ENCODE measurements at places on chromosomes 7 and 10. TPM values are rescaled to one million over a fixed set of nuclear protein-coding genes. Genes with fewer than 3 reads are reported as not detected.

Gene AGR2
- not detected for total RNA-seq

- ATAC-seq = no peak
These were observed 64.4 kb upstream of the EMX2 start for GRCh38 chr10:117477961-117478670.

- ATAC-seq = no peak
These were observed 55.2 kb upstream of the KCNMA1 start for GRCh38 chr10:77692782-77693181.

DNA sequence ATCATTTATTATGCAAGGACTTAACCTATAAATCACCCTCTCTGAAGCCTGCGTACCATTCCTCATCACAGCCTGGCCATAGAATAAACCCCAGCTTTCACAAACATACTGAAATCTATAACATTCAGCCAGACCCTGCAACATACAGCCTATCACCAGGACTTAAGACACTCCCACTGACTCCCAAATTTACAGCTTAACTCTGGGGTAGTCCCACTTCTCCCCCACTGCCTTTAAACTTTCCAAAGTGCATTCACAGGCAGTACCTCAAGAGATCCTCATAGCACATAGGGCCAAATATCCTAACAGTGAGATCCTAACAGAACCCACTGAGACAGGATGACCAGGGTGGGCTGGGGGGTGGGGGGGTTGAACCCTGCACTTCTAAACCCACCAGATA is 3.5 kb downstream of the LDB1 start:
- ATAC-seq = no peak

DNA sequence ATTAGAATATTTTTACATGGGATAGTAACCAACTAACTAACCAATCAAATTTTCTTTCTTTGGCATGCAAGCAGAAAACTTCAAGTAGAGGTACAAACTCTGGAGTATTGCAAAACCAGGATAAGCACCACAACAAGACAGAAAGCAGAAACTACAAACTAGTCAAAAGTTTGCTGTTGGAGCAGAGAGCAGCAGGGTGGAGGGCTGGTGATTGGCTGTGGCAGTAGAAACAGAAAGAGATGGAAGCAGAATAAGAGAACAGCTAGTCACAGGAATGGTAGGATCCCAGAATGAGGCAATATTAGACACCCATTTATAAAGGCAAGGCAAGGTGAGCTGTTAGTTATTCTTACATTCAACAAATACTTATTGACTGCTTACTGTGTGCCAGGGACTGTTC is 6.8 kb upstream of the MACC1 start:
- no peak for ATAC-seq

All from activated T-helper 17 cell treated with anti-CD3 and anti-CD28 coated beads, Interleukin-2, amount 50 U/mL, for 72 hours (primary cell).